ENCODE measurements at places on chromosomes 12 and 14. TPM values are rescaled to one million over a fixed set of nuclear protein-coding genes. Genes with fewer than 3 reads are reported as not detected.
A peak's percentile ranks its signal among the peaks of the same experiment; 100 is the strongest.

The C12orf54 gene
- total RNA-seq = not detected

DNA sequence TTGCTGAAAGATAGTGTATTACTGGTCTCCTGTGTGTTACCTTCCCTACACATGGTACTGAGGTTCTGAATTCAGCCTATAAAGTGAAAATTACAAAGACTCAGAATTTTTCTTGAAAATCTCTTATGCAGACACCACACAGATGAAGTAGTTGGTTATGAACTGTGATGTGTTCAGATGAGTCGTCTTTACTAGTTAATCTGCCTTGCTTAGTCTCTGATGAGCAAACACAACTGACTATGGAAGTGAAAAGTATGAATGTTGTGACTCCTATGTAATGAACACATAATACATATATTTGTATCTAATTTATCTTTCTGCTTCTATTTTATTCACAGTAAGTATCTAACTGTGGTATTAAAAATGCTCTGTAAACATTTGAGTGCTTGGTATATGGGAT, 4.7 kb downstream of the MTERF2 start:
- H3K4me1 ChIP-seq = peaks cover 10% of the 10 kb centered on the region
- no peak for DNase-seq
- no peak overlapping the region for H3K4me3 ChIP-seq

The ALDH6A1 gene
- total RNA-seq = 9.6 TPM

DNA sequence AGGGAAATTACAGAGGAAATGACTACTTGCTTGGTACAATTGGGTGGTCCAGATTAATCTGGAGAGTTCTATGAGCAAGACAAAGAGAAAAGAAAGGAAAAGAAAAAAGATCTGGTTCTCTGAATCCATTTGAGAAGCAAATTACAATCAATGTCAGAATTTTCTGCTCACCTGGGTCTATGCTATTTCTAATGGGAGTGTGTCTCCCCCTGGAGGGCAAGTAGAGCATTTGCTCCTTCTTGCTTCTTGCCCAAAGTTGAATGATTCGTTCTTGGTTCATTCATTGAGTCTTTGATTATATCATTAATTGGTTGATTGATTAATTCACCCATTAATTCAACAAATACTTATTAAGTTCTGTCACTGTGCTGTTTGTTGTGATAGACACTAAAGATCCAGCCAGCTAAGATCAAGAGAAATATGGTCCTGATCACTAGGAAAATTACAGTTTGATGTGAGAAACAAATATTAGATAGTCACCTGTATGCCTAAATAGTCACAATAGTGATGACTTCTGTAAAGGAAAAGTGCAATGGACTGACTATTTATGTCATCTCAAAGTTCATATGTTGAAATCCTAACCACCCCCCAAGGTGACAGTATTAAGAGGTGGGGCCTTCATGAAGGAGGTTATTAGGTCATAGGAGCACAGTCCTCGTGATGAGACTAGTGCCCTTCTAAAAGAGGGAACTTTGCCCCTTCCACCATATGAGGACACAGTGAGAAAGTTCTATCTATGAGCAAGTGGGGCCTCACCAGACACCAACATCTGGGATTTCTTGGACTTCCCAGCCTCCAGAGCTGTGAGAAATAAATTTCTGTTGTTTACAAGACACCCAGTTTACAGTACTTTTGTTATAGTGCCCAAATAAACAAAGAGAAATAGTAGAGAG, 8.0 kb upstream of the ASB8 start:
- no peaks in the 10 kb centered on the region for H3K27me3 ChIP-seq
- peak; percentile 89 for DNase-seq
- H3K4me3 ChIP-seq = no peak overlapping the region
- H3K36me3 ChIP-seq = no peaks in the 10 kb centered on the region

- no peaks in the 10 kb centered on the region for H3K27me3 ChIP-seq
- no peak overlapping the region for H3K4me3 ChIP-seq
- no peak overlapping the region for H3K27ac ChIP-seq
- no peak for DNase-seq
- H3K4me1 ChIP-seq = peaks cover 3% of the 10 kb centered on the region
- H3K36me3 ChIP-seq = no peaks in the 10 kb centered on the region
These were observed 35.5 kb upstream of the TSPAN9 start for GRCh38 chr12:3041558-3042164.

The WBP11 gene
- 134 TPM for total RNA-seq

The NEDD8 gene
- 109 TPM for total RNA-seq

GRCh38 chr14:79229383-79229909, 981.9 kb downstream of the DIO2 start:
- H3K36me3 ChIP-seq = no peaks in the 10 kb centered on the region
- no peaks in the 10 kb centered on the region for H3K4me1 ChIP-seq
- H3K27me3 ChIP-seq = no peaks in the 10 kb centered on the region
- no peak overlapping the region for H3K27ac ChIP-seq
- H3K4me3 ChIP-seq = no peak overlapping the region
- DNase-seq = no peak

The OR4M1 gene
- total RNA-seq = not detected

- H3K27ac ChIP-seq = no peak overlapping the region
- H3K27me3 ChIP-seq = no peaks in the 10 kb centered on the region
- no peaks in the 10 kb centered on the region for H3K4me1 ChIP-seq
- H3K4me3 ChIP-seq = no peak overlapping the region
- DNase-seq = no peak
These were observed 145.4 kb downstream of the TMTC2 start for GRCh38 chr12:82832096-82832495.

GRCh38 chr14:85359505-85359904, 170.4 kb upstream of the FLRT2 start:
- no peak overlapping the region for H3K27ac ChIP-seq
- DNase-seq = no peak
- H3K4me1 ChIP-seq = no peaks in the 10 kb centered on the region
- H3K4me3 ChIP-seq = no peak overlapping the region
- H3K36me3 ChIP-seq = no peaks in the 10 kb centered on the region

The NKX2-1 gene
- not detected for total RNA-seq

DNA sequence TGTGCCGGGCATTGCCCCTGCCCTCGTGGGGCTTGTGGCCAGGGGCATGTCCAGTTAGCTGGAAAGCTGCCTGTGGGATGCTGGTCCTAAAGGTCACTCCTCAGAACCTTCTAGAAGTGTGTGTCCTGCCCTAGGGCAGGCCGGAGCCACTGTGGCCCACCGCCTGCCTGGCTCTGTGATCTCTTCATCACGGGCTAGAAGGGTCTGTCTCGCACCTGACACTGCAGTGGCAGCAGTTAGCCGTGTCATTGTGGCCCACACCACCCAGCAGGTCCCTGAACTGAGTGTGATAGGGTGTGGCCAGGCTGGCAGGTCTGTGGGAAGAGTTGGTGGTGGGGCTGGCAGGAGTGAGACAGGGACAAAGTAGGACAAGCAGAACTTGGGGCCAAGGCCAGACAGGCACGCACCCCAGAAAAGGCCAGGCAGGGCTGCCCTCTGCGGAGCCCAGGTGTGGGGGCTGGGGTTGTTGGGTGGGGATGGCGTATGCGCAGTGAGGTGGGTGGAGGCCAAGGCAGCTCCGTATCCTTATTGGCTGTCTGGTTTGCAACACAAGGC, 41.2 kb downstream of the ADGRD1 start:
- H3K4me3 ChIP-seq = no peak overlapping the region
- H3K27ac ChIP-seq = no peak overlapping the region
- peaks cover 20% of the 10 kb centered on the region for H3K4me1 ChIP-seq

The GALNT9 gene
- not detected for total RNA-seq

DNA sequence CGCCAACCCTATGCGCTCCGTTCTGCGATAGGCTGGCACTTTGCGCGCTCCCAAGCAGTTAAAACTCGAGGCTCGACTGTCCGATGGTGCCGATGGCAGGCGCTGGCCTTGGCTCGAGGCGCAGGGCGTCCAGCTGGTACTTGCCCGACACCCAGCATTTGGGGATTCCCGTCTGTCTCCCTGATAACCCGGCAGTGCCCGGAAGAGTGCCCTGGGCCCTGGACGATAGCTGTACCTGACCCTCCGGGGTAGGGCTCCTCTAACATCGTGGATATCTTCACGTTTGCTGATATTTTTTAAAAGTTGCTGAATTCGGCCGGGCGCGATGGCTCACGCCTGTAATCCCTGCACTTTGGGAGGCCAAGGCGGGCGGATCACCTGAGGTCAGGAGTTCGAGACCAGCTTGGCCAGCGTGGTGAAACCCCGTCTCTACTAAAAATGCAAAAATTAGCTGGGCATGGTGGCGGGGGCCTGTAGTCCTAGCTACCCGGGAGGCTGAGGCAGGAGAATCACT, 908 bp upstream of the WIF1 start:
- no peak overlapping the region for H3K27ac ChIP-seq
- DNase-seq = no peak
- H3K4me3 ChIP-seq = no peak overlapping the region
- peaks cover 8% of the 10 kb centered on the region for H3K4me1 ChIP-seq
- no peaks in the 10 kb centered on the region for H3K36me3 ChIP-seq

- H3K27ac ChIP-seq = no peak overlapping the region
- H3K27me3 ChIP-seq = no peaks in the 10 kb centered on the region
- no peaks in the 10 kb centered on the region for H3K4me1 ChIP-seq
- DNase-seq = no peak
- no peak overlapping the region for H3K4me3 ChIP-seq
- peaks cover 16% of the 10 kb centered on the region for H3K36me3 ChIP-seq
These were observed 1.0 kb downstream of the NRIP2 start for GRCh38 chr12:2833810-2834209.

- DNase-seq = no peak
- no peak overlapping the region for H3K4me3 ChIP-seq
- H3K27ac ChIP-seq = no peak overlapping the region
- peaks cover 30% of the 10 kb centered on the region for H3K4me1 ChIP-seq
These were observed 4.4 kb downstream of the CYP27B1 start for GRCh38 chr12:57762463-57762862.

The TMEM117 gene
- total RNA-seq = 7.1 TPM

- DNase-seq = no peak
- H3K27me3 ChIP-seq = no peaks in the 10 kb centered on the region
- no peak overlapping the region for H3K27ac ChIP-seq
- H3K36me3 ChIP-seq = no peaks in the 10 kb centered on the region
These were observed 105.1 kb upstream of the NAV3 start for GRCh38 chr12:77725611-77726010.

GRCh38 chr14:106372870-106373652, 846.7 kb downstream of the TMEM121 start:
- no peaks in the 10 kb centered on the region for H3K36me3 ChIP-seq
- no peak overlapping the region for H3K4me3 ChIP-seq
- peaks cover 10% of the 10 kb centered on the region for H3K4me1 ChIP-seq
- H3K27me3 ChIP-seq = no peaks in the 10 kb centered on the region
- DNase-seq = peak; percentile 68

The ZNF26 gene
- 38.7 TPM for total RNA-seq

DNA sequence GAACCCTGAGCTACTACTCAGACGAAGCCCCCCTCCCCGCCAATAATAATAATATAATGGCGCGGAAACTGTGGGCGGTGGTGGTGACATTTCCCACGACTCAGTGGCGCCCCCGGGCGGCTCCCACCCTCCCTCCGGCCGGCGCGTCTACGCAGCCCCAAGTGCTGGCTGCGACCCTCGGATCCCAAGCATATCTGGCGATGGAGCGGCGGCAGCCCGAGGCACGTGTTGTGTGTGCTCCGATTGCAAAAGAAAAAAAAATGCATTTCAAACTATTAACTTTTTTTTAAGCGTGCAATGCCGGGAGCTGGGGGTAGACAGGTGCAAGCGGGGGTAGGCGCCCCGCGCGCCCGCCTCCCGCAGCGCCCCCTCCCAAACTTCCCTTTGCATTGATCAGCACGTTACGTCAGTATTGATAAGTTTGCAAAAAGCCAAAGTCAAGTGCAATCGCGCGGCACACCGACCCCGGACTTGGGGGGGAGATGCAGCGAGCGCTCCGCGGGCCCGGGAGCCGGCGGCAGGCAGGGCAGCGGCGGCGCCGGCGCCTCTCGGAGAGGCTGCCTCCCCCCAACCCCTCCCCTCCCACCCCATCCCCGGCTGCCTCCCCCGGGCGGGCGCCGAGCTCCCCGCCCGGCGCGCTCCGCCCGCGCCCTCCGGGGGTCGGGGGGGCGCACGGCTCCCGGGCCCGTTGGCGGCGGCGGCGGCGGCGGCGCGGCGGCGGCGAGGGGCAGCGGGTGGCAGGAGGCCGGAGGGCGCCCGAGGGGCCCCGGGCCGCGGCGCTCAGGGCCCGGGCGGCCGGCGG, 113.1 kb upstream of the MYL2 start:
- H3K27ac ChIP-seq = no peak overlapping the region
- peaks cover 32% of the 10 kb centered on the region for H3K27me3 ChIP-seq
- no peaks in the 10 kb centered on the region for H3K36me3 ChIP-seq

The SIX4 gene
- total RNA-seq = not detected

The DIP2B gene
- 22.2 TPM for total RNA-seq

DNA sequence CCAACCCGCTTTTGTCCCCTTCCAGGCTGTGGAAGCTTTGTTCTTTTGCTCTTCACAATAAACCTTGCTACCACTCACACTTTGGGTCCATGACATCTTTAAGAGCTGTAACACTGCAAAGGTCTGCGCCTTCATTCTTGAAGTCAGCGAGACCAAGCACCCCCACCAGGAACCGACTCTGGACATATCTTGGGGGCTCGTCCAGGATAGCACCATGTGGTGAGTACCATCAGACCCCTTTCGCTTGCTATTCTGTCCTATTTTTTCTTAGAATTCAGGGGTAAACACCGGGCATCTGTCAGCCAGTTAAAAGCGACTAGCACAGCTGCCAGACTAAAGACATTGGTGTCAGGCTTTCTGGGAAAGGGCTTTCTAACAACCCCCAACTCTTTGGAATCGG, 137.6 kb upstream of the PPFIA2 start:
- H3K36me3 ChIP-seq = no peaks in the 10 kb centered on the region
- DNase-seq = no peak
- no peaks in the 10 kb centered on the region for H3K4me1 ChIP-seq
- no peak overlapping the region for H3K27ac ChIP-seq
- H3K27me3 ChIP-seq = no peaks in the 10 kb centered on the region
- H3K4me3 ChIP-seq = no peak overlapping the region

GRCh38 chr12:115160271-115161128, 476.5 kb upstream of the TBX3 start:
- no peak overlapping the region for H3K27ac ChIP-seq
- no peak overlapping the region for H3K4me3 ChIP-seq
- no peak for DNase-seq
- H3K27me3 ChIP-seq = no peaks in the 10 kb centered on the region
- no peaks in the 10 kb centered on the region for H3K4me1 ChIP-seq

GRCh38 chr12:91622037-91622436, 439.4 kb upstream of the DCN start:
- H3K4me1 ChIP-seq = no peaks in the 10 kb centered on the region
- no peak overlapping the region for H3K27ac ChIP-seq
- no peaks in the 10 kb centered on the region for H3K36me3 ChIP-seq
- H3K27me3 ChIP-seq = no peaks in the 10 kb centered on the region
- H3K4me3 ChIP-seq = no peak overlapping the region

DNA sequence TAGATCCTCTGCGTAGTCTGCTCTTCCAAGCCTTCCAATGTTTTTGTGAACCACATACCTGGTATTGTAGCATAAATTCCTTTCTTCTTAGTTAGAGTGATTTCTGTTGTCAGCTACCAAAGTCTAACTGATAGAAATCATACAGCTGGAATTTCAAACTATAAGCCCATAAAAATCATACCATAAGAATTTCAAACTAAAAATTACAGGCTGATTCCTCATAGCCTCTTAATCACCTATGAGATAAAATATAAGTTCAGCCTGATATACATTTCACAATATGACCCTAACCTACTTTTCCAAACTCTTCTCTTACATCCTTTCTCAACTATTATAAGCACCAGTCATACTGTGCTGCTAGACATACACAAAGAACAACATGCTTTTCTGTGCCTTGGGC, 64.8 kb downstream of the PTHLH start:
- H3K4me3 ChIP-seq = no peak overlapping the region
- H3K36me3 ChIP-seq = no peaks in the 10 kb centered on the region
- H3K4me1 ChIP-seq = no peaks in the 10 kb centered on the region
- no peak overlapping the region for H3K27ac ChIP-seq
- DNase-seq = no peak
